ENCODE measurements at places on chromosomes 11 and 22.
A peak's percentile ranks its signal among the peaks of the same experiment; 100 is the strongest.

GRCh38 chr11:122751292-122752070 is 86.8 kb upstream of the CRTAM start:
- no peak for DNase-seq

GRCh38 chr22:46533070-46533833 is 4.2 kb downstream of the CELSR1 start:
- DNase-seq: no peak

DNA sequence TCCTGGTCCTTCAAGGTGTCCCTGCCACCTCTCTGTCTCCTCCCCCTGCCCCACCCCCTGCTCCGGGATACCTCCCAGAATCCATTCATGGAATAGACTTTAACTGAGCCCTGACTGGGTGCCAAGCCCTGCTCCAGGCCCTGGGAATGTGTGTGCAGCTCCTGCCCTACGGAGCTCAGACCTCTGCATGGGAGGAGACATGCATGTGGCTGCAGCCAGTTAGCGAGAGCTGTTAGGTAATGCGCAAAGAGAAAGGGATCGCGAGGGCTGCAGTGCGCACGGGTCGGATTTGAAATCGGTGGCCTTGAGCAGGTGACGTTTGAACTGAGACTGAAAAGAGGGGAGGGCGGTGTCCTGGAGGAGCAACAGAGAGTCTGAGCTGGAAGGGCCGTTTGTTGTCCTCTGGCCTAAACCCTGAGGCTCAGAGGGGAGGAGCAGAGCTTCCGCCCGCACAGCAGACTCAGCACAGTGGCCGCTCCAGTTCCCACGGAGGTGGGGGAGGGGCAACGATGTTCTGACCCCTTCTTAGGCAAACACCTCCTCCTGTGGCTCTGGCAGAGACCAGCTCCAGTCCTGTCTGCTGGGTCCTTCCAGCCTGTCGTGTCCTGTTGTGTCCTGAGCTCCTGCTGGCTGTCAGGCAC is 19.8 kb upstream of the LRRC10B start:
- DNase-seq: no peak

DNA sequence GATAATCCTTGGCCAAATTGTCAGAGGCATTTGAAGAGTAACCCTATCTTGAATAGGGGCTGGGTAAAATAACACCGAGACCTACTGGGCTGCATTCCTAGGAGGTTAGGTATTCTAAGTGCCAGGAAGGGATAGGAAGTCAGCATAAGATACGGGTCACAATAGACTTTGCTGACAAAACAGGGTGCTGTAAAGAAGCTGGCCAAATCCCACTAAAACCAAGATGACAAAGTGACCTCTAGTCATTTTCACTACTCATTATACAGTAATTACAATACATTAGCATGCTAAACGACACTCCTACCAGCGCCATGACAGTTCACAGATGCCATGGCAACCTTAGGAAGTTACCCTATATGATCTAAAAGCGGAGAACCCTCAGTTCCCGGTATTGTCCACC is 964 bp upstream of the REXO2 start:
- no peak for DNase-seq

GRCh38 chr11:60959431-60959830 is 7.5 kb upstream of the SLC15A3 start:
- DNase-seq: no peak

DNA sequence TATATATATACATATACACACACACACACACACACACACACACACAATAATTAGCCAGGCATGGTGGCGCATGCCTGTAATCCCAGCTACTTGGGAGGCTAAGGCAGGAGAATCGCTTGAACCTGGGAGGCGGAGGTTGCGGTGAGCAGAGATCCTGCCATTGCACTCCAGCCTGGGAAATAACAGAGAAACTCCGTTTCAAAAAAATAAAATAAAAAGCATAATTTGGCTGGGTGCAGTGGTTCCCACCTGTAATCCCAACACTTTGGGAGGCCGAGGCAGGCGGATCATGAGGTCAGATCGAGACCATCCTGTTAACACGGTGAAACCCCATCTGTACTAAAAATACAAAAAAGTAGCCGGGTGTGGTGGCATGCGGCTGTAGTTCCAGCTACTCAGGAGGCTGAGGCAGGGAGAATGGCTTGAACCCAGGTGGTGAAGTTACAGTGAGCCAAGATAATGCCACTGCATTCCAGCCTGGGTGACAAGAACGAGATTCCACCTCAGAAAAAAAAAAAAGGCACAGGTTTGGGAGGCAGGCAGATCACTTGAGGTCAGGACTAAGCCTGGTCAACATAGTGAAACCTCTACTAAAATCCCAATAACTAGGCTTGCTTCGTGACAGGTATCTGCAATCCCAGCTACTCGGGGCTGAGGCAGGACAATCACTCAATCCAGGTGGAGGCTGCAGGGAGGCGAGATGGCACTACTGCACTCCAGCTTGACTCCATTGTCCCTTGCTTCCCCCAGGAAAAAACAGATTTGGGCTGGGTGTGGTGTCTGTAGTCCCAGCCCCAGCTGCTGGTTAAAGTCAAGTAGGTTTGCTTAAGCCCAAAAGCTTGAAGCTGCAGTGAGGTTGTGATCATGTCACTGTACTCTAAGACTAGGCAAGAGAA is 11.8 kb upstream of the WDR74 start:
- DNase-seq: no peak

GRCh38 chr11:95700471-95700817 is 89.1 kb downstream of the FAM76B start:
- DNase-seq: no peak

DNA sequence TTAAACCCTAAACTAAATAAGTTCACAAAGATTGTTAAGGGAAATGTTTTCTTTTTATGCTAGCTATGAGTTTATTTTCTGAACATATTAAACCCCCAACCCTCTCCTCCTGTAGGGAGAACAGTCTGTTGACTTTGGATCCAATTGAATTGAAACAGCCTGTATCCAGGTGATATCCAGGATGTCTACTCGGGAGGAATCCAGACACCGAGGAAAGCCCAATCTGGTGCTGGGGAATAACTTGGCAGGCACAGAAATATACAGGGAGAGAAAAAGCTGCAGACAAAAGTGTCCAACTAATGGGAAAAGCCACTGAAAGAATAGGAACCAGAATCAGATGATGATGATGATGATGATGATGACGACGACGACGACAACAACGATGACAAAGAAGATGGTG is 93.9 kb upstream of the API5 start:
- DNase-seq: no peak

DNA sequence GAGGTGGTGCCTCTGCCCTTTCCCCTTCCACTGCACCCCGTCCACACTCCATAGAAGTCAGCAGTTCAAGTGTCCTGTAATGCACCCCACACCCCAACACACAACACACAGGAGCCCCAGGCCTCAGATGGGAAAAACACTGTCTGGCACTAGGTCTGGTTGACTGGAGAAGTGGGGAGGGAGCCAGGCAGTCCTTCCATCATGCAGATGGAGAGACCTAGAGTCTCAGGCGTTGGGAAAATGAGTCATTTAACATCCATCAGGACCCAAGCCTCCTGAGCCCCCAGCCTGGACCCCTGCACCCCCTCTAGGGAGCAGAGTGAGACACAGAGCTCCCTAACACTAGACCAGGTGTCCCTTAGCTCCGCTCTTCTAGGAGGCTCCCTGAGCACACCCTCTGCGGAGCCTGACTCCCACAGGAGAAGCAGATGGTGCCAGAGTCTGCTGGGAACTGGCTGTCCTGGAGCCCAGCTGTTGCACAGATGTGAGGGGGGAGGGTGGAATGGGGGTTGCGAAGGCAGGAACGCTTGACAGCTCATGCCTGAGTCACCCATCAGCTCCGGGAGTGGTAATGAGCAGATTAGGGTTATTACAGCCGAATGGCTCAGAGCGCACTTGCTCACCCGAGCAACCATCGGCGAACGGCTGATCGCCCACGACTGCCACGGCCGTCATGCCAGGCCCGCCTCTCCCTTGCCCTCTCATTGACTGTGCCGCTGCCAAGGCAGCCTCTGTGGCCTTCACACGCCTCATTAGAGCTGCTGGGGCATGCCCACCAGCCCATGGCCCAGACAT is 22.1 kb upstream of the SYT7 start:
- DNase-seq: peak; percentile 88

DNA sequence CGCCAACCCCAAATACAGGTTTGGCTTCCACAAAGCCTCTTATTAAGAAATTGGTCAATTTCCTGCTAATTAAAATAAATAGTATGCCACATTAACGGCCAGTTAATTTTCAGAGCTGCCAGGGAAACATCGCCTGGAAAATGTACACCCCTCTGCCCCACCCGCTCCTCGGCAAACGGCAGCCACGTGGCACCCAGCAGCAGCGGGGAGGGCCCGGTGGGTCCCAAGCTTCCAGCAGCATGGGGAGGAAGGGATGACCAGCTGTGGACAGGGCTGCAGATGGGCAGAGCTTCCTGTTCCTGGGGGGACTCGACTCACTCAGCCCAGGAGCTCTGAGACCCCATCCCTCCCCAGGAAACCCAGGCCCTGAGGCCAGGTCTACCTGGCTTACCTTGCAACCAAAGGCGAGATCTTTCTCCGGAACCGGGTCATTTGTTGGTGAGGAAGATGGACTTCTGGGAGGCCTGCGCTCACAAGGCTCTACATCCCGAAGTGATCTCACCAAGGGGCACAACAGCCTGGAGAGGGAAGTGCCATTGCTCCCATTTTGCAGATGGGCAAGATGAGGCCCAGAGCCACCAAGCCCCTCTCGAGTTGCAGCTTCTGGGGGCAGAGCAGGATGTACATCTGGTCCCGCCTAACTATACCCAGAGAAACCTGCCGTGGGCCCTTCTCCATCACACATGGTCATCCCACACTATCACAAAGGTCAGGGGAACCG is 68.3 kb downstream of the IGLL1 start:
- DNase-seq: no peak

GRCh38 chr11:106614262-106614661 is 404.0 kb downstream of the GUCY1A2 start:
- no peak for DNase-seq

DNA sequence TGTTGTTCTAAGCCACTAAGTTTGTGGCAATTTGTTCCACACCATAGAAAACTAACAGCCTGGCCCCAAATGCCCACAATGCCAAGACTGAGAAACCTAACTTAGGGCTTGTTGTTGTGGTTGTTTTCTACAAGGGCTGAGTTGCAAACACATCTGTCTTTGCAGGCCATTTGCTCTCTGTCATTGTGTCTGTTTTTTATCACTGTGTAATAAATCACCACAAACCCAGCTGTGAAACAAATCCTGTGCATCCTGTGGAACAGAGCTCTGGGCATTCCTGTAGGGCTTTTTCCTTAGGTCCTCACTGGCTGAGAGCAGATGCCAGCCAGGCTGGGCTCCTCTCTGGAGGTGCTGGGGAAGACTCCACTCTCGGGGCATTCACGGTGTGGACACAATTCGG is 15.7 kb upstream of the SYT8 start:
- no peak for DNase-seq

- DNase-seq: no peak
These were observed at the start of gene AP5B1 for GRCh38 chr11:65780770-65781151. TSS of gene AP5B1 (minus strand) at chr11:65780976. CDS start at chr11:65780591, 385 bp downstream.

DNA sequence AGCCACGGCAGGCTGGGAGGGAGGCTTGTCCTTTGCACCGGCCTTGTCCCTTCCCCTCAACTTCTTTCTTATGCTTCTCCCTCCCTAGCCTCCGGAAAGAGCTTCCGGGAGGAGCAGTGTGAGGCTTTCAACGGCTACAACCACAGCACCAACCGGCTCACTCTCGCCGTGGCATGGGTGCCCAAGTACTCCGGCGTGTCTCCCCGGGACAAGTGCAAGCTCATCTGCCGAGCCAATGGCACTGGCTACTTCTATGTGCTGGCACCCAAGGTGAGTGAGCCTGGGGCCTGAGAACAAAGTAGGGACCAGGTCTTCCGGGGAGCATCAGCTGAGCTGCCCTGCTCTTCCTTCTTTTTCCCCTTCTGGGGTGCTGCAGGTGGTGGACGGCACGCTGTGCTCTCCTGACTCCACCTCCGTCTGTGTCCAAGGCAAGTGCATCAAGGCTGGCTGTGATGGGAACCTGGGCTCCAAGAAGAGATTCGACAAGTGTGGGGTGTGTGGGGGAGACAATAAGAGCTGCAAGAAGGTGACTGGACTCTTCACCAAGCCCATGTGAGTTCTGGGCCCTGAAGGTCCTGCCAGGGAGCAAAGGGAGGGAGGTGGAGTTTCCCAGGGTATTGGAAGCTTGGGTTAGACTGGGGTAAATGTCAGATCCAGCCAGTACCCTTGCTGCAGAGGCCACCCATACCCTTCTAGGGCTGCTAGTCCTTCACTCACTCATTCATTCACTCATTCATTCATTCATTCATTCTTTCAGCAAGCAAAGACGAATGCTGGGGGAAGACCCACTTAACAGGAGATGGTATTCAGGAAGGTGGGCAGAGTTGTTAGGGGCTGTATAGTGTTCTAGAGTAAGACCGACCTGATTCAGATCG is 22.6 kb downstream of the ADAMTS15 start:
- no peak for DNase-seq

DNA sequence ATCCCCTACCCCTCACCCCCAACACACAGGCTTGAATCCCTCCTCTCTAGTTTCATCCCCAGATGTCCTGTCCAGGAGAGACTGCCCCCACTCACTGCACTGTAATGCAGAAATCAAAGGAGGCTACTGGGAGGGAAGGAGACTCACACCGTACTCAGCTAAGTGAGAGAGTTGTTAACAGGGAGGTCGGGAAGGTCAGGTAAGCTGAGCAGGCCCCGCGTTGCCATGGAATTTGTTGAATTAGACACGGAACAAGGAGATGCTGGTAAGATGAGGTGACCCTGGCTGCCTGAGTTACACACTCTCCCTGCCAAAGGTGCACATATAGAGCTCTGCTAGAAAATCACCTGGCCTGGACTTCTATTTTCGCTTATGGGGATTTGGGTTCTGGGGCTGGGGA is 197.9 kb downstream of the NXPE2 start:
- DNase-seq: no peak

GRCh38 chr11:59785818-59786217 is 24.8 kb downstream of the MRPL16 start:
- no peak for DNase-seq

DNA sequence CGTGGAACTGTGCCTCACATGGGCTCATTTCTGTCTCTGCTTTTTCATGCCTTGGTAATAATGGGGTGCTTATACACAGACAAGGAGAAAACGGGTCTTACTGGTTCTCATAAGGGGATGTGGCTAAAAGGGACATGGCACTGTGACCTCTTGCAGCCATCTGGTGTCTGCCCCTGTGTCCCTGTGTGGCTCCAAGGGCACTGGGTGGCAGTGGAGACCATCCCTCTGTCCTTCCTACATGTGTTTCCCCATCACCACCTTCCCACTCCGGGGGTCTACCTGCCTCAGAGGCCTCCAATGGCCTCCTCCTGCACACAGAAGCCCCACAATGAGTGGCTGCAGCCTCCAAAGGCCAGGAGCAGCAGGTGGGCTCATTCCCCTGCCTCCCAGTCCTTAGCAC is 221.2 kb downstream of the CEP164 start:
- DNase-seq: no peak

- DNase-seq: no peak
These were observed 24.4 kb downstream of the TSG101 start for GRCh38 chr11:18502352-18502751.

DNA sequence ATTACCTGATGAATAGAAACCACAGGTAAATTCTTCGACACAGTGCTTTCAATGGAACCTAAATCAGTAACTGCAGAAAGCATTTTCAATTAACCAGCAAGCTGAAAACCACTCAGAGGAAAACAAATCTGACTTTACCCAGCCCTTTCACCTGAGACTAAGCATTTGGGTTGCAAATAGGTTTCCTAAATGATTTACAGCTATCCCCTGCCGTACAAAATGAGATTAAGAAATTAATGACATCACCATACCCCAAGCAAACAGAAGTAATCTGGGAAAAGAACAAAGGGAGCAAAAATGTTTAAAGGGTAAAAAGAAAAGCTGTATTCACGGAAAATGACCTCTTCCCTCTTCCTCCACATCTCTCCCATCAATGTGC is 584 bp downstream of the NOX4 start:
- no peak for DNase-seq

- no peak for DNase-seq
These were observed 48.4 kb upstream of the WNT7B start for GRCh38 chr22:46025225-46025972.
